ENCODE measurements at places on chromosomes 1 and 21.

DNA sequence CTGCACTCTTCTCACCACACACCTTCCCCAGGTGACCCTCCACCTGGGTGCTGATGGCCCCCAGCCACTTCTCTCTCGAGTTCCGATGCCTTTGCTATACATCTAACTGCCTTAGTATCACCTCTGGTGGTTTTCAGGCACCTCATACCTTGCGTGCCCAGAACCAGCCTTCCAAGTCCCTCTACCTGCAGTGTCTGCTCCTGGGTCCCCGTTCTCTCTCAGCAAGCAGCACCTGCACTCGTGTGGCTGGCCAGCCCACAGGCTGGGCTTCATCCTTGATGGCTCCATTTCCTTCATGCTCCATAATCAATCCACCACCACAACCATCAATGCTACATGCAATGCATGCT is 49.2 kb upstream of the EDN2 start:
- DNase-seq = no peak

- DNase-seq = peak; percentile 15
These were observed 33.8 kb upstream of the CSF3R start for GRCh38 chr1:36516372-36517010.

DNA sequence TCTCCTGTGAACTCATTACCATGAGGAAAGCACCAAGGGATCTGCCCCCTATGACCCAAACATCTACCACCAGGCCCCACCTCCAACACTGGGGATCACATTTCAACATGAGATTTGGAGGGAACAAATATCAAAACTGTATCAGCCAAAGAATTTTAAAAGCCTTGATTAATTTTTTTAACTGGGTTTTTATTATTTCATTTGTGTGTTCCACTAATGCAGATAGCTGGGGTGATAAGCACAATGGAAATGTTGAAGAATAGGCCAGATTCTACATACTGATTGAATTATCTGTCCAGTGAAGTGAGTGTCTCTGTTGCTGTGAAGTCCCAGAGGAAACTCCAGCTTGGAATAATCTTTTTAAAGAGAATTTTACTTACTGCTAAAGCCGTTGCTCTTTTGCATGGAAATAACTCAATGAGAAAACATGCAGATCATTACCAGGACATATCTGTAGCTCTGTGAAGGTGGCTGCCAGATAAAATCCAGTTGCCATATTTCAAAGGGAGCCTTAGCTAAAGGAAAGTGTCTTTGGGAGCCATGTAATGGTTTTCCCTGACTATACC is 44.4 kb upstream of the DHCR24 start:
- no peak for DNase-seq

DNA sequence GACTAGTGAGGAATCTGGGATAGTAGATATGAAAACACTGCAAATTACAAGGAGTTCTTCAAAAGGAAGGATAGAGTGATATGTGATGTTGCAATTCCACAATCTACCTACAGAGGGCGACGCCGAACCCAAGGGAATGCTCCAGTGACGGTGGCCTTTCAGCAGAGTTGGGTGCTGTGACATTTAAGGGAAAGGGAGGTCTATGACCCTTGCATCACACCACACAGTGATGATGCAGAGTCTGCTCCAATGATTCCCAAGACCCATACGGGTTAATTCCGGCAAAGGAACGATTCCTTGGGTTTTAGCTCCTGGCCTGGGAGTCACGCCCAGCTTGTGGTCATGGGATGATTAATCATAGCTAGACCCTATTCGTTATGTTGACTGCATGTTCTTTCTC is 123.0 kb upstream of the IGSF21 start:
- DNase-seq = no peak

GRCh38 chr1:31954607-31955283 is 16.6 kb upstream of the PTP4A2 start:
- DNase-seq = peak; percentile 99

GRCh38 chr1:33170351-33171274 is 11.2 kb downstream of the TRIM62 start:
- no peak for DNase-seq

- DNase-seq = peak; percentile 87
These were observed at the start of the genes EFCAB7 and ITGB3BP for GRCh38 chr1:63522891-63523728. TSS of gene EFCAB7 (plus strand) at chr1:63523525. CDS start at chr1:63525573, 2,048 bp downstream. TSS of gene ITGB3BP (minus strand) at chr1:63523225. CDS start at chr1:63523133, 92 bp downstream.

DNA sequence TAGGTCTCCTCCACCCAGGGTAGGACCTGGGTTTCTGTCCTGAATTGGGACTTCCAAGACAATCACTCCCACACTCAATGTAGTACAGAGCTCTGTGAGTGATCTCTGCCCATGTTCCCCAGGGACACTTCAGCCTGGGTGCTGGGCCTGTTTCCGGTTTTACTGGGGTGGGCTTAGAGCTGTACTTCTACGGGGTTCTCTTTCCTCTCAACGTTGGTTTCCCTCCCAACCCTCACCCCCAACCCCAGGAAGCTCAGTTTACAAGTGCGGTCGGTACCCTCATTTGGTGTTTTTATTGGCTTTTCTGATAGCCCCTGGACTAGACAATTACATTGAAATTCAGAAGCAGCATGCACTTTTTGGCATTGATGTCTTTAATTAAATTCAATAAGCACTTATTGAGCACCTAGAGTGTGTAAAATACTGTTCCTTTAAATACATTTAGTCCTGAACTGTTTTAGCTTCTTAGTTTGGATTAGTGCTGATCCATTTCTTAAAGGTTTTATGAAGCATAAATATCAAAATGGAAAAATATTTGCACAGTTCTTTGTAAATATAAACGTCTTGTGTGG is 542 bp upstream of the XPR1 start:
- DNase-seq = no peak

DNA sequence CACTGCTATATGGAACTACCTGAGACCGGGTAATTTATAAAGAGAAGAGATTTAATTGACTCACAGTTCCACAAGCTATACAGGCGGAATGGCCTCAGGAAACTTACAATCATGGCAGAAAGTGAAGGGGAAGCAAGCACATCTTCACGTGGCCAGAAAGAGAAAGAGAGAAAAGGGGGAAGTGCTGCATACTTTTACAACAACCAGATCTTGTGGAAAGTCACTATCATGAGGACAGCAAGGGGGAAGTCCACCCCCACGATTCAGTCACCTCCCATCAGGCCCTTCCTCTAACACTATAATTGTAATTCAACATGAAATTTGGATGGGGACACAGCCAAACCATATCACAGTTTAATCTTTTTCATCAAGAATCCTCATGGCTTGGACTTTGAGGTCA is 339.2 kb upstream of the AJAP1 start:
- DNase-seq = no peak

GRCh38 chr21:44773291-44773932 is 28.2 kb downstream of the UBE2G2 start:
- no peak for DNase-seq

DNA sequence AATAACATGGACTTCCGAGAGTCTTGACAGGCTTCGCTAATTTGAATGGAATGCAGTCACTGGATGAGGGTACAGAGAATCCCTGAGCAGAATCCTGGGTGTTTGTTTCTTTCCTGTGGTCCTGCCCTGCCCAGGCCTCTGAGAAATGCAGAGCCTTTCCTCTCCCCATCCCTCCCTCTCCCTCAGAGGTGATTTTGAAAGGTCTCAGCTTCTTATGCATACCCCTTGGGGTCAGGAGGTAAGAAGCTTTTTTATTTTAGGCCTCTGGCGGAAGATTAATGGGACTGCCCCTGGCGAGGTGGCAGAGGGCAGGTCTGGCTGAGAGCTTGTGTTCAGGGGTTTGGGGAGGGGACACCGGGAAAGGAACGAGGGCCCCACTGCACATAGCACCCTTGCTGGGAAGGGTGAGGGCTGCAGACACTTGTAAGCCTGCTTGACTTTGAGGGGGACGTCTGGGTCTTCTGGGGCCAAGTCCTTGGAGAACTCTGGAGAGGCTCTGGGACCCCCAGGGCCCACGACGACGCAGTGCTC is 116.5 kb upstream of the SLC45A1 start:
- DNase-seq = no peak

GRCh38 chr1:21270086-21270689 is 20.1 kb downstream of the ECE1 start:
- no peak for DNase-seq

GRCh38 chr1:9833632-9834031 is 9.9 kb upstream of the CLSTN1 start:
- DNase-seq = no peak

GRCh38 chr1:181445436-181445835 is 37.9 kb upstream of the CACNA1E start:
- DNase-seq = no peak

DNA sequence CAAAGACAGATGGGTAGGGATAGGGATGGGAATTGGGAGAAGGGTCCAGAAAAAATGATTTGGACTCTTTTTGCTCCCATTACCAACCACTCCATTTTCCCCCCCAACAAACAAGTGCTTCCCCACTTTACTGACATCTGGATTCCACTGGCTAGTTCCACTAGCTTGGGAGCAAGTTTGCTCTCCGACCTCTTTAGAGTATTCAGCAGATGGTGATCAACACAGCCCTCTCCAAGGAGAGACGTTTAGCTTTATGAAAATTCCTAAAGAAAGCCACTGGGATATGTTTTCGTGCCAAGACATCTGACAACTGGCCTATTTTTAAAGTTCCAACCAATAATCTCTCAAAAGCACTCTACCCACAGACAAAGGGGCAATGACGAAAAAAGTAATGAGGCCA is 50.3 kb downstream of the ITPKB start:
- no peak for DNase-seq
